ENCODE measurements at places on chromosomes 16 and 17.

DNA sequence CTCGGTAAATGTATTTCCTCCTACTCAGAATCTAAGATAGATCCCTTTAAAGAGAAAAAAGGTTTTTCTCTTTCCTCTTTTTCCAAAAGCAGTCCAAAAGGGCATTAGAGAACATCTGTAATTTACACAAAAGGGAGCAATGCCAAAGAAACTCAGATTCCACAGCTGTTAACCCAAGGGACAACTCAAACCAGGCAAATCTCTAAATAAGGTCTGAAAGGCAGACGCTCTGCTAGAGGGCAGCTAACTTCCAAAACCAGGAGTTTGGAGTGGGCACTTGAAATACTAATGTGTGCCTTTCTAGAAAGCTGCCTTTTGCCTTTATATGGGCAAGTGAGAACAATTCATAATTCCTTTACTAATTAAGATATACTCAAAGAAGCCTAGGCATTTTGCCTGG, 435.7 kb downstream of the ZFHX3 start:
- no peak for DNase-seq

- DNase-seq, result no peak
Measured at GRCh38 chr16:57264381-57264780, 19.3 kb downstream of the ARL2BP start.

- no peak for DNase-seq
Measured at GRCh38 chr17:42774066-42774745, 957 bp downstream of the VPS25 start.

GRCh38 chr16:87706278-87707000, 59.3 kb downstream of the KLHDC4 start:
- no peak for DNase-seq

GRCh38 chr17:7712111-7712771, 5.3 kb upstream of the DNAH2 start:
- DNase-seq, result no peak

GRCh38 chr17:28959471-28959871, 8.2 kb upstream of the PHF12 start:
- DNase-seq, result peak; percentile 14

All from GM13976 (cell line).